ENCODE measurements at places on chromosomes 13 and 19. TPM values are rescaled to one million over a fixed set of nuclear protein-coding genes. Genes with fewer than 3 reads are reported as not detected.

DNA sequence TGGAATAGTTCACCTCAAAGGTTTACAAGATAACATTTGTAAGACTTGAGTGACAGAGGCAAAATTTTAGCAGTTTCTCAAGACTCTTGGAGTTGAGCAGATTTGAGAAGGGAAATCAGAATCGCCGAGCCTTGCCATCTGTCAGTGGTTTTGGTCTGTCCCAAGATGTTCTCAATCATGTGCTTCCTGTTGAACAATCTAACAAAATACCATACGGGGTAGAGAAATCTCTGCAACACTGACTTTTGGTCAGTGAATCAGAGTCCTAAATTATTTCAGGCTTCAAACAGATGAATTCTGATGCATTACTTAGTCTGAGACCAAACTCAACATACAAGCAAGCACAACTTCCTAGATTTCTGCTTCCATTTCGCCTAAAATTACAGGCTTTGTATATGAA, 3.8 kb downstream of the KCTD12 start:
- H3K4me3 ChIP-seq = peak overlapping the region; percentile 1
- peak overlapping the region; percentile 92 for H3K27ac ChIP-seq
- no peaks in the 10 kb centered on the region for H3K36me3 ChIP-seq

- no peak overlapping the region for H3K27ac ChIP-seq
- DNase-seq = no peak
- H3K4me3 ChIP-seq = no peak overlapping the region
- peaks cover 21% of the 10 kb centered on the region for H3K27me3 ChIP-seq
- H3K36me3 ChIP-seq = no peaks in the 10 kb centered on the region
Observed at GRCh38 chr13:50844084-50844875, 788 bp upstream of the DLEU7 start.

SELENOV gene
- polyA plus RNA-seq = not detected

GJA3 gene
- polyA plus RNA-seq = 0.26 TPM

GRCh38 chr13:24661713-24662112, 18.5 kb upstream of the ATP12A start:
- H3K27ac ChIP-seq = no peak overlapping the region
- H3K27me3 ChIP-seq = no peaks in the 10 kb centered on the region
- no peak overlapping the region for H3K4me3 ChIP-seq

SMIM44 gene
- not detected for polyA plus RNA-seq

DNA sequence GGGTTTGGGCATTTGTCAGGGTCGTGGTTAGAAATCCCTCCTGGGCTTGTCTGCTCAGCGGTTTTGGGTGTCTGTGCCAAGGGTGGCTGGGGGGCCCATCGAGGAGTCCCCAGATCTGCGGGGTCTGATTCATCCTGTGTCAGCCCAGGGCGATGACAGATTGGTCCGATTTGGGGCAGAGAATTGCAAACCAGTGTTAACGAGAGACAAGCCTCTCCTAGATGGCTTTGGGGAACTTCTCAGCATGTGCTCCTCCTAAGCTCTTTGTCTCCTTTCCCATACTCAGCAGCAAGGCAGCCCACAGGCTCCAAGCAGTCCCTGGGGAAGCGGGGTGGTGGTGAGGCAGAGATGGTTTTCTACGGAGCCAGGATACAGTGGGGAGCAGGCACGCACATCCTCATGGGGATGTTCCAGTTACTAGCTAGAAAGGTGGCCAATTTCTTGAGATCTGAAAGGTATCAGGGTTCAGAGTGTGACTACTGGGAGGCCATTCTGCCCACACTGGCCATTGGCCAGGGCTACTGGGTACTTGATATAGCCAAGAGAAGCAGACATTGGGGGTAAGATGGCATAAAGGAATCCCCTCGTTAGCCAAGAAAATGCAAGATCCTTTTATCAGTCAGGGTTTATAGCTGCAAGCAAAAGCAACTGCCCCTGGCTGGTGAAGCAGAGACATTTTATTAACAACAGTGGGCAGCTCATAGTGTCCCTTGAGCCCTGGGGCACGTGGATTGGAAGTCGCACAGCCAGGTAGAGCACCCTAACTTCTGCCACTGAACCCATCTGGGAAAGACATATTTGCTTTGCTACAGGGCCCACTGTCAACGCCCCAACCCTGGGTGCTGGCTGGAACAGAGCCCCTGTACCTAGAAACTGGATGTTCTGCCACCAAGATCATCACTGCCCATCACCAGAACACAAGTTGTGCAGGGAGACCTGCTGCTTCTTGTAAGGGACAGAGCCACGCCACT, 63.6 kb downstream of the RGCC start:
- no peaks in the 10 kb centered on the region for H3K27me3 ChIP-seq
- no peak for DNase-seq
- H3K27ac ChIP-seq = no peak overlapping the region
- H3K4me1 ChIP-seq = no peaks in the 10 kb centered on the region
- no peak overlapping the region for H3K4me3 ChIP-seq

GRCh38 chr13:47455626-47456025, 545.4 kb downstream of the SUCLA2 start:
- no peak overlapping the region for H3K27ac ChIP-seq
- no peaks in the 10 kb centered on the region for H3K27me3 ChIP-seq
- H3K36me3 ChIP-seq = no peaks in the 10 kb centered on the region

DNA sequence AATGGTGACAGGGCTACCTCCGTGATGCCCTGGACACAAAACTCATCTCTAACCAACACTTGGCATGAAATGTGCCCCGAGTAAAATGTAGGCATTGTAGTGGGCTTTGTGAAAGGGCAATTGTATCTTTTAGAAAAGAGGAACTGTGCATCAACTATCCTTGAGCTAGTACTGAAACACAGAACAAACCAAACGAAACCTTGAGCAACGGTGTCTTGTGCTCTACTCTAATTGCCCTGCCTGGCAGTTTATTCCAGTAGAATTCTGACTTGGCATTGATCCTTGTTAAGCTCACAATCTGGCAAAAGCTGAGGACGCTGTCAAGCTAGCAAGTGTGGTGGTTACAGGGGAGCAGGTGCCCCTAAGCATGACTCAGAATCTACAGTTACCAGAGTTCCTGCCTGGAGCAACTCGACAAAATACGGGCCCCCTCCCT, 707.1 kb upstream of the SPRY2 start:
- H3K36me3 ChIP-seq = no peaks in the 10 kb centered on the region
- H3K4me3 ChIP-seq = no peak overlapping the region
- no peak overlapping the region for H3K27ac ChIP-seq
- H3K4me1 ChIP-seq = no peaks in the 10 kb centered on the region
- no peak for DNase-seq
- no peaks in the 10 kb centered on the region for H3K27me3 ChIP-seq

DNA sequence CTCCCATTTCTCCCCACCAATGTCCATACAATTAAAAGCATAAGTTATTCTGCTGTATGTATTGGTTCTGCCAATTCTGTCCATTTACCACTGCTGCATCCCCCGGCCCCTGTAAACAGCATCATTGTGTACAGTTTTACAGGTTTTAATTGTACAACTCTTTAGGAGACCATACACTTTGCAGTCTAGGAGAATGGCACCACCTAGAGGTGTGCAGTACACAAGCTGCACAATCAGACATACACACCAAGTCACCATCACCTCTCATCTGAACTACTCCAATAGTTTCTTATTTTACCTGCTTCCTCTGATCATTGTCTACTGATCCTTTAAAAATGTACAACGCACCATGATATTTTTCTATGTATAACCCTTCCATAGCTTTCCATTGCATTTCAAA, 855.9 kb upstream of the KLHL1 start:
- H3K36me3 ChIP-seq = no peaks in the 10 kb centered on the region
- no peaks in the 10 kb centered on the region for H3K27me3 ChIP-seq
- H3K4me1 ChIP-seq = no peaks in the 10 kb centered on the region

DNA sequence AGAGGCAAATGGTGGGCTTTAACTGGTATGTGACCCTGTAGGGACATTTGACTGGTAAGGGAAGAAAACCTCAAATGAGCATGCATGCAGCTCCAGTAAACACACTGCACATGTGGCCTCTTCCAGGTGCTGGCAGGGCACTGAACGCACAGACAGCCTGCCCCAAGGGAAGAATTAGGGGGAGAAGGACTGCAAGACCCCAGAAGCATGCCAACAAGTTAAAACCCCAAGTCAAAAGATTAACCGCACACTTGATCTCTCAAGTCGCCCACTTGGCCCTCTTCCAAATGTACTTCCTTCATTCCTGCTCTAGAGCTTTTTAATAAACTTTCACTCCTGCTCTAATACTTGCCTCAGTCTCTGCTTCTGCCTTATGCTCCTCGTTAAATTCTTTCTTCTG, 46.9 kb upstream of the SLITRK1 start:
- H3K36me3 ChIP-seq = no peaks in the 10 kb centered on the region
- no peak overlapping the region for H3K4me3 ChIP-seq
- no peaks in the 10 kb centered on the region for H3K4me1 ChIP-seq
- no peak for DNase-seq
- H3K27me3 ChIP-seq = no peaks in the 10 kb centered on the region

- no peaks in the 10 kb centered on the region for H3K4me1 ChIP-seq
- no peak overlapping the region for H3K27ac ChIP-seq
- DNase-seq = no peak
- H3K27me3 ChIP-seq = no peaks in the 10 kb centered on the region
- H3K36me3 ChIP-seq = no peaks in the 10 kb centered on the region
- no peak overlapping the region for H3K4me3 ChIP-seq
Observed at GRCh38 chr13:28854657-28855056, 34.5 kb downstream of the MTUS2 start.

CAPS gene
- 61.8 TPM for polyA plus RNA-seq

ZNF223 gene
- polyA plus RNA-seq = 2.7 TPM

GPR108 gene
- 66.9 TPM for polyA plus RNA-seq

TICAM1 gene
- polyA plus RNA-seq = 4.6 TPM

- H3K4me3 ChIP-seq = no peak overlapping the region
- no peak for DNase-seq
- H3K4me1 ChIP-seq = no peaks in the 10 kb centered on the region
Observed at GRCh38 chr13:100442095-100442832, 146.3 kb downstream of the GGACT start.

GRCh38 chr13:59086147-59086546, 1077.6 kb downstream of the DIAPH3 start:
- H3K4me1 ChIP-seq = no peaks in the 10 kb centered on the region
- DNase-seq = no peak
- no peak overlapping the region for H3K4me3 ChIP-seq
- H3K27me3 ChIP-seq = no peaks in the 10 kb centered on the region
- H3K36me3 ChIP-seq = no peaks in the 10 kb centered on the region

DNA sequence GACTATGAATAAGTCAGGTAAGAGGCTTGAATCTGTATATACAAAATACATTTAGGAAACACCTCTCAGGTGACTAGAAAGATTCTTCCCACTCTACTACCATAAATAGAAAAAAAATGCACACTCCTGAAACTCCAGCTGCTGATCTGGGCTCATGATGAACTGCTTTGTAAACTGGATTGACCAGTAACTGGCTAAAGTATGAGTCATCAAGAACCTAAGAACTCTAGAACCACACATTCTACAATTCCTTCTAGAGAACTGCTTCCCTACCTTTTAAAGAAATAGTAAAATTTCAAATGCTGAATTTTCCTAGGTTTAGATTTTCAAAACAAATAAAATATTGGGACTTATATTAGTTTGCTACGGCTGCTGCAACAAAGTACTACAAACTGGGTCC, 55.2 kb downstream of the ELF1 start:
- no peak overlapping the region for H3K4me3 ChIP-seq
- no peaks in the 10 kb centered on the region for H3K27me3 ChIP-seq
- H3K4me1 ChIP-seq = peaks cover 63% of the 10 kb centered on the region
- H3K27ac ChIP-seq = peak overlapping the region; percentile 4
- peaks cover 21% of the 10 kb centered on the region for H3K36me3 ChIP-seq

GRCh38 chr13:95201814-95202651, 99.2 kb downstream of the ABCC4 start:
- no peaks in the 10 kb centered on the region for H3K36me3 ChIP-seq
- no peaks in the 10 kb centered on the region for H3K27me3 ChIP-seq
- no peaks in the 10 kb centered on the region for H3K4me1 ChIP-seq
- no peak overlapping the region for H3K27ac ChIP-seq

- no peak for DNase-seq
- H3K4me3 ChIP-seq = no peak overlapping the region
- peaks cover 24% of the 10 kb centered on the region for H3K4me1 ChIP-seq
- H3K27ac ChIP-seq = peak overlapping the region; percentile 15
- no peaks in the 10 kb centered on the region for H3K27me3 ChIP-seq
- H3K36me3 ChIP-seq = peaks cover 49% of the 10 kb centered on the region
Observed at GRCh38 chr19:39363901-39364457, 21.8 kb downstream of the SAMD4B start.

DNA sequence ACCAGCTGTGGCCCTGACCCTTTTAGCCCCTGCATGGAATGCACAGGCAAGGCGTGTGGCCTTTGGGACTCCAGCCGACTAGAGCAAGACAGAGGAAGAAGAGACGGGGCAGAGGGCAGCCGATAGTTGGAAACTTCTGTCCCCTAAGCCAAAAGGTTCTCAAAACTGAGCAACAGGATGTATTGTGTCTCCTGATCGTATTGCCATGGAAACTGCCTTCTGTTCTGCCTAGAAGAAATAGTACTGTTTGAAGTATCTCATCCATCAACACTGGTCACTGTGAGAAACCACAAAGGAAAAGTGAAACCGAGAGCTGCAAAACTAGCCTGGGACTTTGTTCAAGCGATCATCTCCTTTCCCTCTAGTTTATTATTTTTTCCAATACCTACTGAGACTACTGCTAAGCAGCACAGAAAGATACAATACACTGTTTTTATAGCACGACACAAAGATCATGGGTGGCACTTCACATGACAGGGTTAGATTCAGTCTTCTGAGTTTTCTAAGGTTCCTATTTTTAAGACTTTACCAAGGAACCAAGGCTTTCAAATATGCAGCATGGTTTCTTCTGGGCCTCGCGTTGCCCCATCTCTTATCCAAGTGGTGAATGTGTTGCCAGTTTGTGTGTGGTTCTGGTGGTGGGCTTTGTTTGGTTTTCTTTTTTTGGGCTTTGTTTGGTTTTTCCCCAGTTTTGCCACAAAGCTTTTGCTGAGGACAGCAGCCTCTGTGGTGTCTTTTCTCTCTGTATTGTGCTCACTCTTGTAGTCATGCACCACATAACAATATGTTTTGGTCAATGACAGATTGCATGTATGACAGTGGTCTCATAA, 49.3 kb upstream of the GPR183 start:
- peak overlapping the region; percentile 90 for H3K27ac ChIP-seq
- H3K36me3 ChIP-seq = peaks cover 67% of the 10 kb centered on the region
- peaks cover 94% of the 10 kb centered on the region for H3K4me1 ChIP-seq
- DNase-seq = peak; percentile 86
- H3K4me3 ChIP-seq = peak overlapping the region; percentile 41

CCL25 gene
- polyA plus RNA-seq = 0.42 TPM

FXYD3 gene
- 1.5 TPM for polyA plus RNA-seq

ATP7B gene
- polyA plus RNA-seq = 0.17 TPM

ENOX1 gene
- polyA plus RNA-seq = 0.65 TPM

DNA sequence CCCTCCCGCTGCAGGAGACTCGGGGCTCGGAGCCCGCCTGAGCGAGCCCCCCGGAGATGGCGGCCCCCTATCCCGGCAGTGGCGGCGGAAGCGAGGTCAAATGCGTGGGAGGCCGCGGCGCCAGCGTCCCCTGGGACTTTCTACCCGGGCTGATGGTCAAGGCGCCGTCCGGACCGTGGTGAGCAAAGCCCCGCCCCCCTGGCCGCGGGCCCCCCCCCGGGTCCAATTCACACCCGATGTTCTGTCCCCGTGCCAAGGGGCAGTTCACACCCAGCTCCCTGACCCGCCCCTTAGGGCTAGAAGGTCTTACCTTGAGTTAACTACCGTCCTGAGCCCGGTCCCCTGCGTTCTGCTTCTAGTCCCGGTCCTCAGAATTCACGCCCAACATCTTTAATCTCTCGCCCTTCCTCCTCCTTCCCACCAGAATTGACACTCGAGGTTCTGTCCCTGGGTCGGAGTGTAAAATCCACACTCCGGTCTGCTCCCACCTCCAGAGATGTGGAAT, 1.4 kb downstream of the NPAS1 start:
- no peak for DNase-seq
- no peaks in the 10 kb centered on the region for H3K36me3 ChIP-seq
- H3K27ac ChIP-seq = no peak overlapping the region
- H3K27me3 ChIP-seq = peaks cover 53% of the 10 kb centered on the region
- H3K4me3 ChIP-seq = peak overlapping the region; percentile 13
- H3K4me1 ChIP-seq = peaks cover 45% of the 10 kb centered on the region

Data from spleen (tissue), 13 donors.